Naive thymus-derived CD4-positive, alpha-beta T cell (primary cell): ENCODE measurements at places on chromosomes 12 and 14. TPM values are rescaled to one million over a fixed set of nuclear protein-coding genes. Genes with fewer than 3 reads are reported as not detected.

- DNase-seq, result no peak
These were observed 485 bp downstream of the PPP4R4 start for GRCh38 chr14:94174604-94175010.

GRCh38 chr14:67425608-67426007 is 13.6 kb upstream of the PLEK2 start:
- no peak for DNase-seq

DNA sequence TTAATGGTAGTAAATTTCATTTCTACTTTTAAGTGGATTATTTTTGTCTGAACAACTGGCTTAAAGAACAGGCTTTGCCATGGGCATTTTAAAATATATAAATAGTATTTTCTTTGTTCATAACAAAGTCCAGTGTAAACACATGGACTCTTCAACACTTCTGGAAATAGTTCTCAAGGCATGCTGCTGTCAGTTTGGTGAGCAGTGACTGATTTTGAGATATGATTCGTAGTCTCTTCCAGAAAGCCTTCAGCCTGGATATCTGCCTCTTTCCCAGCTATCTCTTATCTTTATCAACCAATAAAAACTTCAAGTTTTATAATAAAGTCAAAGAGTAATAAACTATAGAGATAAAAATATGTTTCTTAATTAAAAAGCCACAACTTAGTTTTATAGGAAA is 110.7 kb downstream of the NAV3 start:
- DNase-seq, result no peak

The TMEM30B gene
- total RNA-seq, result 2.7 TPM

The MYF5 gene
- total RNA-seq, result not detected in 2 replicates

DNA sequence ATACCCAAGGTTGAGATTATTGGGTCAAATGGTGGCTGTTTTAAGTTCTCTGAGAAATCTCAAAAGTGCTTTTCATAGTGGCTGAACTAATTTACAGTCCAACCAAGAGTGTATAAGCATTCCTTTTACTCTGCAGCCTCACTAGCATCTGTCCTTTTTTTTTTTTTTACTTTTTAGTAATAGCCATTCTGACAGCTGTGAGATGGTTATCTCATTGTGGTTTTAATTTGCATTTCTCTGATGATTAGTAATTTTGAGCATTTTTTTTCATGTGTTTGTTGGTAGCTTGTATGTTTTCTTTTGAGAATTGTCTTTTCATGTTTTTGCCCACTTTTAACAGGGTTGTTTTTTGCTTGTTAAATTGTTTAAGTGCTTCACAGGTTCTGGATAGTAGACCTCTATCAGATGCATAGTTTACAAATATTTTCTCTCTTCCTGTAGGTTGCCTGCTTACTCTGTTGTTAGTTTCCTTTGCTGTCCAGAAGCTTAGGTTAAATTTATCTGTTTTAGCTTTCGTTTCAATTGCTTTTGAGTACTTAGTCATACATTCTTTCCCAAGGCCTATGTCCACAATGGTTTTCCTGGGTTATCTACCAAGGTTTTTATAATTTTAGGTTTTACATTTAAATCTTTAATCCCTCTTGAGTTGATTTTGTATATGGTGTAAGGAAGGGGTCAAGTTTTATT is 881.3 kb upstream of the SEL1L start:
- DNase-seq, result no peak

GRCh38 chr14:69530095-69530494 is 44.6 kb downstream of the CCDC177 start:
- no peak for DNase-seq

DNA sequence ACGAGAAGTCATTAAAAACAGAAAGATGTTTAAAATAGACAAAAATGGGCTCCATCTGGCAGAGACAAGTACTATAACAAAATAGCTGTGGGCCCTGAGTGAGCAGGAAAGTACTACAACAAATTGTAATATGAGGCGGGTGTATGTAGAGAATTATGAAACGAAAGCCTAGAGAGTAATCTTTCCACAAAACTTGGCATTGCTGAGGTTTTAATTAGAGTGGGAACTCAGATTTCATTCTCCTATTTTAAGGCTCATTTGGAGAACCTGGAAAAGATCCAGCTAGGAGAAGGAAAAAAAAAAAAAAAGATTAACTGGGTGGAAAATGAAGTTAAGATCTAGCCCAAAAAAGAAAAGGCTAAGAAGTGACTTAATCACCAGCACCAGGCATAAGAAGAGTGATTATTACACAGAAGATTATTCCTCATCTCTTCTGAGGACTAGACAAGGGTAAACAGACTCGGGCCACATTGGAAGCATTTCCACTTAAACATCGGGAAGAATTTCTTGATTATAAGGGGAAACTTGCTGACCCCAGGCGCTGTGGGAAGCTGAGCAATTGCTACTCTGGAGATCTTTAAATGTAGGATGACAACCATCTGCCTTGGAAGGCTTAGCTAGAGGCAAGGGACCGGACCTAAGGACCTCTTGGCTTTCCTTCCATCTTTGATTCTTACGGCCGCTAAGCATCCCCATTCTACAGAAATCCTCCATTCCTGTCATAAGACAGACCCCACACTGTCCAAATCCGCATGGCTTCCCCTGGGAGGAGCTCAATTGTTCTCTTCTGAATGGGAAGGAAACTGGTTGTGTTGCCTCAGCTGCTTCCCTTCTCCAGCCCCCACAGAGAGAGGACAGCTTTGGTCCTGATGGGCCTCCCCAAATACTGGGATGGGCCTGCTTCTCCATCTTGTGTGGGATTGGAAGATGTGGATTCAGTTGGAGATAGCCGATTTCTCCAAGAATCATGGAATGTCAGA is 40.6 kb downstream of the IGF1 start:
- DNase-seq, result no peak

The OTOGL gene
- total RNA-seq, result not detected

DNA sequence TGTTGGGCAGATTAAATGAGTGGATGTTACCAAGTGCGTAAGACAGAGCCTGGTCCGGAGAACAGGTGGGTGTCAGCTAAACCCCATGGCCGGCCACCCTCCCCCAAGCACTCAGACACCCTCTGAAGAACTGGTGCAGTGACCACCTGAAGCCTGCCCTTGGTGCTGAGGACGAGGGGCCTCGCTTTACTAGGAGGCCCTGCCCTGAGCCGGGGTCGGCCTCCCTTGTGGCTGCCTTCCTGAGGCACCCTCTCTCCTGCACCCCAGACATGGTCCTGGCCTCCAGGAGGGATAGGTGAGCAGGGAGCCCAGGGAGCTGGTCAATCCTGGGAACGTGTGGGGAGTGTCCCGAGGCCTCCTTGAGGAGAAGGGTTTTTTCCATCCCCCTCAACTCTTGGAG is 4.9 kb upstream of the KIF26A start:
- DNase-seq, result no peak

The TMPRSS12 gene
- total RNA-seq, result not detected
